Tibial nerve (tissue), 4 donors: ENCODE measurements at places on chromosomes 4 and X.

- DNase-seq: peak; percentile 40
Observed at GRCh38 chr4:186723292-186724057, at the start of gene FAT1. Gene FAT1, minus strand, starts transcription at chr4:186723856. Its CDS starts 14,029 bp downstream, at chr4:186709827.

GRCh38 chr4:73275318-73275654 lies 16.7 kb upstream of the ANKRD17 start:
- no peak for DNase-seq

DNA sequence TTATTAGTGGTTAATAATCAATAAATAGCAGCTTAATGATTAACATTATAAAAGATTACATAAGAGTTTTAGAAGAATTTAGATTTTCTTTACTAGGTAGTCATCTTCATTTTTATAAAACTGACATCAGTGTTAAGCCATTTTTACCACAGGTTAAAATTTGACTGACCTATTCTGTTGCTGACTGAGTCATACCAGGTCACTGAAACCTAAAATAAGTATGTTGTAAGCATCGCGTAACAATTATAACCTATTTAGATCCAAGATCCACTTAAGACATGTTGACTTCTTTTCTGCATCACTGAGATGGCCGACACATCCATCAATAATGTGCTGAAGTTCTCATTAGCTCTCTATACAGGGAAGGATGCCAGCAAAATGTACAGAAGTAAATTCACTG lies 36.7 kb downstream of the ARX start:
- no peak for DNase-seq

GRCh38 chrX:143635915-143636314 lies at the start of gene SLITRK4:
Gene SLITRK4, minus strand, starts transcription at chrX:143636101. Its CDS starts 4,993 bp downstream, at chrX:143631108.
- DNase-seq: no peak

DNA sequence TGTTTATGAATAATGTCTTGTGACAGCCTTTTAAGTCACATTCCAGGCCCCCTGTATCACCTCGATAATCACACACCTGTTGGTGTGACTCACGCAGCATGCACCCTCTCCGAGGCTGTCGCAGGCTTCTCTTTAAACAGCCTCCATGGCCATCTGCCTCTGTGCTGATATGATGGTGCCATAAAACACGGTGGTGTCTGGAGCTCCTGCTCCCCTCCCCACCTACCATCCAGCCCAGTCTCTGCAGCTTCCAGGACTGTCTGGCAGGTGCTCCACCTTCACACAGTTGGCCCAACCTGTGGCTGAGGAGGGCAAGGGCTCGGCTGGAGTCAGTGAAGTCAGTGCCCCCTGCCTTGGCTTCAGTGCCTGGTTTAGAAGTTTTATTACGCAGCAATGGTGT lies 173.8 kb upstream of the RPL34 start:
- no peak for DNase-seq

DNA sequence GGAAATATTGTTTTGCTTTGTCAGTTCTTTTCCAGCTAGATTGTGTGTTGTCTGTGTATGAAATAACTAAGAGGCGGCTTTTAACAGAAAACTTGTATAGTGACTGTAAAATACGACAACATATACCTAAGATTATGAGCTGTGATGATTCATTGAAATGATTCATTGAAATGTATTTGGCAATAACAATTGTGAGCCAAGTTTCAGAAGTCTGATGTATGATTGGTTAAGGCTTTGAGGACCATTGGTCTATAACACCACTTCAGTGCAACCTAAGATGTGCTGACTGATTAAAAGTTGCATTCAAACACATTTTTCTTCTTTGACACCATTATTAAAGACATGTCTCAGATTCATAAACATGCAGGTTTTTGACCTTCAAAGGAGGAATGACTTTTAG lies 76.6 kb downstream of the PTPN13 start:
- DNase-seq: no peak

- DNase-seq: no peak
Observed at GRCh38 chr4:185242749-185243533, 33.5 kb downstream of the SNX25 start.

DNA sequence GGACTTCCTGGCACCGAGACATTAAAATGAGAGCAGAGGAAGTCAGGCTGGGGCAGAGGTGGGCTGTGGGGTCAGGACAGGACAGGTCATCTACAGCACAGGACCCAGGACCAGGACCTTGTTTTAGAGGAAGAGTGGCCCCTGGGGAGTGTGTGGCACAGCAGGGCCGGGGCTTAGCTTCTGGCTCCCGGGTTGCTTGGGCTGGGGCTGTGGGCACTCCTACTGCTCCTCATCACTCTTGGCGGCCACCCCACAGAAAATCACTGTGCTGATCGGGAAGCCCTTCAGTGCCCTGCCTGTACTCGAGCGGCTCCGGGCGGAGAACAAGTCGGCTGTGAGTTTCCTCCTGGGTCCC lies 8.1 kb upstream of the ATP6AP1 start:
- DNase-seq: no peak

- DNase-seq: no peak
Observed at GRCh38 chr4:8915201-8916200, 43.9 kb upstream of the HMX1 start.

- DNase-seq: no peak
Observed at GRCh38 chr4:52135171-52135570, 84.1 kb downstream of the SPATA18 start.

DNA sequence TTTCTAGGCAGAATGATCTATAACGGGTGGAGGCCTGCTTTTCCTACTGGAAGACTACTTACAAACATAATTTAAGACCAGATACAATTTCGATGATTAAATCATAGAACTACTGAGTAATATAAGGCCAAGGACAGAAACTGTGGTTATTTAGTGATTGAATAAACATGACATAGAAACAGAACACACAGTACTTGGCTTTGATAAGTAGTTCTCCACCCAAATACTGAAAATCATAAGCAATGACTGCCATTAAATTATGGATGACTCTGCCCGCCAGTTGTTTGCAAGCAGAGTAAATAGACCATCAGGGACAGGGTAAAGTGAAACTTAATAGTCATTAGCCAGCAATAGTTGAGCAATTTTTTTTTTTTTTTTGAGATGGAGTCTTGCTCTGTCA lies 17.2 kb upstream of the SMIM14 start:
- peak; percentile 15 for DNase-seq

DNA sequence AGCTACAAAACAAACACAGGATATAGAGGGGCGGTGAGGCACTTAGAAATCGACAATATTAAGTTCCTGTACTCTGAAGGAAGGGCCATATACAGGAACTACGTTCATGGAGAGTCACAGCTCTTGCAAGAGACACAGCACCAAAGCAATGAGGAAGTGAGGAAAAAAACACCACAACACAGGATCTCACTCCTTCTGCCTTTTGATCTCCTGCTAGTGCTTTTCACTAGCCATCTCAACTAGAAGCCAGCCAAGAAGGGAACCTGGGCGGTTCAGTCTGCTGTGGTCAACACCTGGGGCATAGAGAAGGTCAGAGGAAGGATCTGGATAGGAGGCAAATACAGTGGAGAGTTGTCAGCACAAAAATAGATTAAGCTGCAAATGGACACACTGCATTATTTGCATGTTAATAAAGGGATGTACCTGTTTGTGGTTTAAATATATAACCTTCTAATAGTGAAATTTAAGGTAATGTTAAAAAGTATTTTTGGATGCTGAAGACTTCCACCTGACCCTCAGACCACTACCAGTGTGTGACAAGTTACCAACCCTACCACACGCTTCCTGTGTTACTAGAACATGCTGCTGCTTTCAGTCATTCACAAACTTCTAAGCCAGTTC lies 104.6 kb downstream of the DTHD1 start:
- DNase-seq: peak; percentile 7

DNA sequence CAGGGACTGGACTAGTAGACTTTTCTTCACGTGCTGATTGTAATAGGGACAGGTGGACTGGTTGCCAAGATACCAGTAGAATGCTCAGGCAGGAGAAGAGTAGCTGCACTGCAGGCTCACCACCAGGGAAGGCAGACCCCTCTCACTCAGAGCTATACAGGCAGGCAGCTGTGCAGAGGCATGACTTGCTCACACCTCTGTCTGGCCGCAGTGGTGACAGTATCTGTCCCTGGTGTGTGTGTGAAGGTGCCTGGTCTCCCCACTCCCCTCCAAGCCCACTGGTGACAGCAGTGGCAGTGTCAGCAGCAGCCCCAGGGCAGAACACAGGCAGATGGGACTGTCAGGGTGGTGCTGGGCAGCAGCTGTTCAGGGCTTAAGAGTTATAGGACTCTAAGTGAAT lies 140.7 kb downstream of the RPS6KA6 start:
- no peak for DNase-seq
